Activated CD4-positive, alpha-beta T cell treated with anti-CD3 and anti-CD28 coated beads, Interleukin-10, Interleukin-2, amounts not matched to agents 100 ng/mL and 50 ng/mL, durations not matched to agents 16 hours and 8 hours (primary cell): ENCODE measurements at places on chromosomes 12 and 14.

DNA sequence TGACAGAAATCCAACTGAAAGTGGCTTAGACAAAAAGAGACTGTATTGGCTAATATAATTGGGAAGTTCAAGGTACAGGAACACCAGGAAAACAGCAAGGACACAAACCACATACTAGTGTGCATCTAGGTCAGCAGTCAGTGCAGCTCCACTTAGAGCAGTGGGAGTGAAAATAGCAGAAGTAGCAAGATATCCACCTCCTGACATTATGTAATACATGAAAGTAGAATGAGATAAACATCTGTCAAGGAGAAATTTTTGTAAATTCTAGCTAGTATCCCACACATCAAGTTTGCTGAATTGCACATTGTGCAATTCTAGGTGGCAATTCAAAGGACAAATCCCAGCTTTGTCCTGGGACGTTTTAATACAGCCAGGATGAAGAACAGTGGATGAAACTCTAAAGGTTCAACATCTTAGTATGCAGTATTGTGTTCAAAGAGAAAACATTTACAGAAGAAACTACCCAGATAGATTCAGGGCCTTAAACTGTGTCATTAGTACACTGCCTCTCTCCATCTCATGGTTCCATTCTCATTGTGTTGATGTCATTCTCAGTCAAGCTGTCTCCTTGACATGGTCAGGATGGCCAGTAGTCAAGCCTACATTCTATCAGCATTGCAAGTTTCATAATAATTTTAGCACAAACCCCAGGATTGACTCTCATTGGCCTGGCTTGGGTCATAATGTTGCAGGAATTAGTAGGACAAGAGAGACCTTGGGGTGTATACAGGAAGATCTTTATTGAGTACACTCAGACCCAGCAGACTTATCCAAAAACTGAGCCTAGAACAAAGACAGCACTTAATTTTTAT, 56.8 kb downstream of the SDR9C7 start:
- DNase-seq: no peak

- DNase-seq: peak; percentile 28
Measured at GRCh38 chr12:90854136-90854689, 100.8 kb downstream of the CCER1 start.

- no peak for DNase-seq
Measured at GRCh38 chr14:94805680-94806288, 35.9 kb upstream of the GSC start.

GRCh38 chr14:57865066-57865402, 858 bp downstream of the SLC35F4 start:
- no peak for DNase-seq

DNA sequence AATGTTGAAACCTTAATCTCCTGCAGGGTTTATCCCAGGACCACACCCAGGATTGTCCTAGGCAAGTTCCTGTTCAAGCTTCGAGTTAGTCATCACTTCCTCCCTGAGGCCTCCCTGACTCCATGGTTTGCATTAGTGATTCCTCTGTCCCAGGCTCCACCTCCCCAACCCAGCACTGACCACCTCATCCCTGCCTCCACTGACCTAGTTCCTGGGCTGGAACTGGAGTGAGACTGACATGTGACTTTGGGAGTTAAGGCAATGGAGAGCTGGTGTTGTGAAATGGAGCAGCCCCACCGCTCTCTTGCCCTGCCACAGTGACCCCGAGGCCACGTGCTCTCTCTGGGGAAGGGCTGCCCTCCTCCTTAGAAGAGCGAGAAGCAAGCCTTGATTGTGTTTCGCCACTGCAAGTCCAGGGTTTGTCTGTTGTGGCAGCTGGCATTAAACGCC, 15.8 kb upstream of the DTX1 start:
- DNase-seq: no peak

GRCh38 chr12:105334582-105334981, 4.1 kb downstream of the C12orf75 start:
- no peak for DNase-seq

DNA sequence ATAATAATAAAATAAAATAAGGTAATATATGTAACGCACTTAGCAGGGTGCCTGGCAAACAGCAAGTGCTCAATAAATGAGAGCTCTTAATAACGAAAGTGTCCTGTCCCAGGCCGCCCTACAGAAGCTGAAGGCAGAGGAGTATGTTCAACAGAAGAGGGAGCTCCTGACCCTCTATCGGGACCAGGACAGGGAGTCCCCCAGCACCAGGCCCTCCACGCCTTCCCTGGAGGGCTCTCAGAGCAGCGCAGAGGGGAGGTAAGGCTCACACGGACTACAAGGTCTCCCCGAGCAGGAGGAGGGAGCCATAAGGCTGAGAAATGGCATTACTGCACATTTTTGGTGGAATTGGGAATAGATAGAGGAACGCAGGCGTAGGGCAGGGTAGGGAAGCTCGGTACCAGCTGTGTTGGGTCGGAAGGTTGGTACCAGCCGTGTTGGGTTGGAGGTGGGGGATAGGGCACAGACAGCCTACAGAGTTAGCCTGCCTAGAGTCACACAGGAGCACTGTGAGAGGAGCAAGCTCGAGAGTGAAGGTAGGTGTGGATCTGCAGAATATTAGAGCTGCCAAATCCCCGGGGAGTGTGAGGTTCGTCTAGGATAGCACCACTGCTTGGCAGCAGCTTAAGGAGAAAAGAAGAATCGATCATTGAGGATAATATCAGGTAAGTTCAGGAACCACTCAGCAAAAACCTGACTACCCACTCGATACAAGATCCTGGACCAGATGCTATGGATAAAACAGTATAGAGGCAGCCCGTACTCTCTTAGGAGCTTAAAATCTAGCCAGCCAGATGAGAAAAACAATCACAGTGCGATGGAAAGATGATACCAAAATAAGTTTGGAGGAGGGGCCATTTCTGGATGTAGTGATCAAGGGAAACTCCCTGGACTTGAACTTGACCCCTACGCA, 15.3 kb downstream of the TNFRSF1A start:
- peak; percentile 31 for DNase-seq

DNA sequence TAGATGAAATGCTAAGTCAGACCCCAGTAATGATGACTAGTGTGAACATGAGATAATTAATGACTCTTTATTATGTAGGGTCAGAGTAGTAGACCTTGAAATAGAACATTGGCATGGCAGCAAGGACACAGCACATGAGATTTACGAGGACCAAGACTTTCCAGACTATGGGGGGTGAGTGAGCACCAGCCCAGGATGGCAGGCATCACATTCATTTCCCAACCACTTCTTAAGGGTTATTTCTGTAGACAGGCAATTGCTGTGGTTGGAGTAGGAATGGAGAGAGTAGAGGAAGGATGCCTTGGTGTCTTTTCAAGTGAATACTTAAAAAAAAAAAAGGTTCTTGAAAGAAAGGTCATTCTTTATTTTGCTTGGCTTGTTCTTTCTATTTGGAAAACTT, 189.4 kb upstream of the DYRK2 start:
- DNase-seq: no peak

DNA sequence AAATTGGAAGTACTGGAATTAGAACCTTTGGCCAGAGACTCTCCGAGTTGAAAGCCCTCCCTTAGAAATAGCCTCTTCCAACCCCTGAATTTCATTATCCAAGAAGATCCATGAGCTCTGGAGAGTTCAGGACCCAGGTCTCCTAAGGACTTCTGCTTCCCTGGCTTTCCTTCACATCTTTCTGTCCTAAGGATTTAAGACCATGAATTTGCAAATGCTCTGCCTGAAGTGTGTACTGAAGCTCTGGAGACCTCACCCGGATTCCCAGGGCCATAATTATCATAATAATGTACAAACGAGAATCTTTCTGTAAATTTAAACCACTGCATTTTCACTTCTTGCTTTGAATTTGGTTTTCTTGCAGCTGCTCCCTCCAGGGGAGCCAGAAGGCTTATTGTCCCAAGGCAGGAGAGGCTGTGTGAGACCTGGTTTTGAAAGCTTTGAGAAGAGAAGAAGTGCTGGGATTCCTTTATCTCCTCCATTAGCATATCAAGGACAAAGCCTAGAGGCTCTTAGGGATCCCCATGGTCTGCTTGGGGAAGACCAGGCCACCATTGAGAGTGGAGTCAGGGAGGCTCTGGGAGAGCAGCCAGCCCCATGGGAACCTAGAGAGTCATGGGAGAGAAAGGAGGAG, 41.1 kb downstream of the GLRX5 start:
- no peak for DNase-seq

DNA sequence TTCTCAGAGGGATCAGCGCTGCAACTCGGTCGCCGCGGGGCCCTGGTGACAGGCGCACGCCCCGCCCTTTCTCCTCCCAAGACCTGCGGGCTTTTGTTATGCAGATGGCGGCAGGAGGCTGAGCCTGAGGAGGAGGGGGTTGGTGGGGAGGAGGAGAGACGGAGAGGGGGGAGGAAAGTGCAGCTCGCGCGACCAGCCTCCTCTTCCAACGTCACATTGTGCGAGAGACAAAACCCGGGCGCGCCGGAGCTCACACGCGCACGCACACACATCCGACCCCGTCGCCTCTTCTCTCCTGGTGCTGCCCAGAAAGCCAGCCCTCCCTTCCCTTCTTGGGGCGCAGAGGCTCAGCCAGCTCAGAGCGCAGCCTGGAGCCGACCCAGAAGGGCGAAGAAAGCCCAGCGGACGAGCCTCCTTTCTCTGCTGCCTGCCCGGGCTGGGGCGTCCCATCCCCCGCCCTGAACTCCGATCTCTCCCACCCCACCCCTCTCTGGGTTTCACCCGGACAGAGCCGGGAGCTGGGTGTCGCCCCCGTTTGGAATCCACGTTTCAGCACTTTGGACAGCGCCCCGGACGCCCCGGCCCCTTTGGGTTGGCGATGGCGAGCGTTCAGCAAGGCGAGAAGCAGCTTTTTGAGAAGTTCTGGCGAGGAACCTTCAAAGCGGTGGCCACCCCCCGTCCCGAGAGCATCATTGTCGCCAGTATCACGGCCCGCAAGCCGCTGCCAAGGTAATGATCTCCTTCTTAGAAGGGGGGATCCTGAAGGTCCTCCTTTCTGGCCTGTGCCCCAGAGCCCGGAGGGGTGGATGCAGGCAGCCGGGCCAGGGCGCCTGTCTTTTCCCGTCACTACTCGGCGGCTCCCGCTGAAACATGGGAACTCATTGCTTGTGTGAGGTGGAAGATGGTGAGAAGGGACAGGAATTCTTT, at the start of gene SRRM4:
SRRM4 (plus strand) TSS at position 257 of the 927 bp plus-strand sequence; CDS start at position 599, 342 bp downstream.
- DNase-seq: no peak

DNA sequence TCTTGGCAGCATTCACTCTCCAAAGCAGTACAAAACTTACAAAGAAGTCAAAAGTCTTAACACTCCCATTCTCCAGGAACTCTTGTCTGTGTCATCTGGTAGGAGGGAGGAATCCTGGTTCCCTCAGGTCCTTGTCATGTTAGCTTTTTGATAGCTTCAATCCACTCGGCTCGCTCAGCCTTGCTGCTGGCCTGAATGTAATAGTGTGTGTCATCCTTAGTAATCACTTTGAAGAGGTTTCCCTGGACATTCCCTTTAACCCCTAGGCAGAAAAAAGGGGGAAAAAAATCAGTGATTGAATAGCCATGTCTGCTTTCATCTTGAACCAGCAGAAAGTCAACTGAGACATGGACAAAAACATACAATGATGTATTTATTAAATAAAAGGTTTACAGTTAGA, 24.8 kb downstream of the PLEK2 start:
- no peak for DNase-seq

- DNase-seq: no peak
Measured at GRCh38 chr12:97561619-97562290, 99.2 kb downstream of the RMST start.

- no peak for DNase-seq
Measured at GRCh38 chr12:111840807-111841206, 1.2 kb upstream of the MAPKAPK5 start.

GRCh38 chr12:62919838-62920237, 15.1 kb downstream of the PPM1H start:
- DNase-seq: no peak

DNA sequence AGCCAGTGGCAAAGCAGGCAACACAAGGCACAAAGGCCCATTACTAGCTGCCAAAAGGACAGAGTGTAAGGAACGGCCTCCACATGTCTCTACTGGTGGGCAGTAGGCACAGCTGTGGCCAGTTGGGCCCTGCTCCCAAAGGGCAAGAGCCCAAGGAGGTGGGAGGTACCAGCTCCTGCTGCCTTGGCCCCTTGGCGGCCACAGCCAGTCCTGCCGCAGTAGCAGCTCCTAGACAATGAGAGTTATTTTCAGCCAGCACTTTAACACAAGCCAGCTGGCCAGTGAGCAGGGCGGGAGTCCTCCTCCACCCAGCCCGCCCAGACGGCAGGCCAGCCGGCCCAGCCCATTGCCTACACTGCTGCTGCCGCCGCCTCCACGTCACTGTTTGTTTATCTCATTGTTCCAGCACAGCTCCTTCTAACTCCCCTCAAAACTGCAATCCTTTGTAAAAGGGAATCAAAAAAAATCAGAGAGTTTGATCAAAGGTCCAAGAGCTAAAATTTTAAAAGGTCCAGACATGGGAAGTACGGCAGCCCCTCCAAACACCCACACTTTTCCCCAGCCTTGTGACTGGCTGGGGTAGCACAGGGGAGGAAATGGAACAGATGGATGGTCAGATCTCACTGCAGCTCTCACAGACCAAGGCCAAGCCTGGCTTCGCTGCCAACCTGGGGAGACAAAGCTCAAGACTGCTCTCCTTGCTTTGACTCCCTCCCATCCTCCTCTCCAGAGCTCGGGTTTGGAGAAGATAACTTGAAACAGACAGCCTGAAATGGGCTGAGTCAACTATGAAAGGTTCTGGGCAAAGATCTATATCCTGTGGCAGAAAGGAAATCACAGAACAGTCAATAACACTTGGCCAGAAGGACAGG, 33.5 kb downstream of the FMNL3 start:
- DNase-seq: peak; percentile 39

- no peak for DNase-seq
Measured at GRCh38 chr12:93663006-93663728, 14.0 kb upstream of the CRADD start.

GRCh38 chr12:115377230-115377629, 693.3 kb upstream of the TBX3 start:
- no peak for DNase-seq

DNA sequence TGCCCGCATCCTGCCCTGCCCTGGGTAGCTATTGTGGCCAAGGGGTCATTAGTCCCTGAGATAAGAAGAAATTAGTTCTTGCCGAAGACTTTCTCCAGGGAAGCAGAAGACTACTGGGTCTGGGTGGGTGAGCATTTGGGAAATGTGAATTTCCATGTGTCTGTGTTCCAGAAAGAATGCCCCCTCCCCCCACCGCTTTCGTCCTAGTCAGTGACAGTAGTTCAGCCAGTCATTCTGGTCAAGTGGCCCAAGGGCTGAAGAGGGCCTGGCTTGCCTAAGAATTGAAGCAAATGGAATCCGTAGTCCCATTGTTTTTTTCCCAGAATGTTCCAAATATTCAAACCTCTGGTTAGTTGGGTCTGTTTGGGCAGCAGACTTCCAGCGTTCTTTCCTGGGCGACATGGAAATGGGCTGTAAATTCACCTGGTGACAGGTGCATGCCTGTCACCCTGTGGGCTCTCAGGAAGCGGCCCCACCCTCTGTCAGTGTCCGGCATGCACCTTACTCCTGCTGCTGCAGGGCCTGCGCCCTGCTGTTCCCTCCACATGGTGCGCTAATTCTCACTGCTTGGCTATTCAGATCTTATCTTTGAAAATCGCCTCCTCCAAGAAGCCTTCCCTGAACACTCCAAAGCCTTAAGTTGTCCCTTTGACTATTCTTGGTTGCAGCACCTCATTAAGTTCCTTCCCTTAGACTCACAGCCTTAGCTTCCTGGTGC, 1.4 kb upstream of the RFLNA start:
- DNase-seq: no peak

- DNase-seq: no peak
Measured at GRCh38 chr12:96474206-96474605, 15.2 kb upstream of the CFAP54 start.

GRCh38 chr14:89089330-89089729, 264.9 kb downstream of the TTC8 start:
- no peak for DNase-seq
